SW 1271 (cell line): ENCODE measurements at places on chromosomes 7 and 10.
A peak's percentile ranks its signal among the peaks of the same experiment; 100 is the strongest.

- DNase-seq, result no peak
These were observed 31.6 kb upstream of the PRSS37 start for GRCh38 chr7:141872931-141873330.

GRCh38 chr10:126062131-126063032 lies 166.0 kb downstream of the FANK1 start:
- DNase-seq, result peak; percentile 6

DNA sequence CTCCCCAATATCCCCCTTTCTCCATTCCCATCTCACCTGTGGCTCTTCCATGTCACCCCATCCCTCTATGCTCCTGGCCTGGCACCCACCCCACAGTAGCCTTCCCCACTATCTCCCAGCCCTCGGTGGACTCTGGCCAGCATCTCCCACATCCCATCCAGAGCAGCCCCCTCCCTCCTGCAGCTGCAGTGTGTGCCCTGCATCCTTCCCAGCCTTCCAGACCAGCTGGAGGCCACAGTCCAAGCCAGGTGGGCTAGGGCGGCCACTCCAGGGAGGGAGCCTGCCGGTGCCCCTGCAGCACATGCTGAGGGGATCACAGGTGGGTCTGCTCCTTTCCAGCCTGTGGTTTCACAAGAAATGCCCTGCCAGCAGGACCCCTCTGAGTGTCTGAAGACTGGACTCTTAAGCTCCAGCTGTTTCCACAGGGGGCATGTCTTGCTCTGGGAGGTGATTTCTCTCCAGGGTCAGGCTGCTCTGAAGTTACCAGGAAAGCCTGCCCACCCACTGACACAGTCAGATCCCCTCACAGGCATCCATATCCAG lies 90.9 kb upstream of the PPIF start:
- no peak for DNase-seq

DNA sequence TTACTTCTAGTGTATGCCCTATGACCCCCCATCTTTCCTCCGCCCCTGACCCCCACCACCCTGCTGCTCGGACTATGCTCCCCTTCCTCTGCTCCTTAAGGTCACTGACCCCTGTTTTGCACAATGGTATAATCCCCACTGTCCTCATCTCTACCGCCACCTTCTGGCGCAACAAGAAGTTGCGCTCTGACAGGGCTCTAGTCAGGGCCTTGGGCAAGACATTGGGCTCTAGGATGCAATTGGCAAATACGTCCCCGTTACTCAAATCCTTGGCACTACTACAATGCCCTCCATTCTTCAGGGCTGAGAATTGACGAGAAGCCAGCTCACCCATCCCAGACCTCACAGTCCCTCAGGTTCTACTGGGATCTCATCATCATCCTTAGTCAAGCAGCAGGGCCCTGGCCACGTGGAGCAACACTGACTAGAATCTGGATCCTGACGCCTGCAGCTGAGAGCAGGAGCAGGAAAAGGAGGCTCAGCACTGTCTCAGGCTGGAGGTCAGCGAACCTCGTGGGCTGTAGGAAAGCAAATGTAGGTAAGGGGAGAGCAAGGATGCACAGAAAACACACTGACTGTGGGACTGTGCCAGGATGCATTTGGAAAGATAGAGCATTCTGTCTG lies 10.6 kb downstream of the LRIT2 start:
- DNase-seq, result no peak

DNA sequence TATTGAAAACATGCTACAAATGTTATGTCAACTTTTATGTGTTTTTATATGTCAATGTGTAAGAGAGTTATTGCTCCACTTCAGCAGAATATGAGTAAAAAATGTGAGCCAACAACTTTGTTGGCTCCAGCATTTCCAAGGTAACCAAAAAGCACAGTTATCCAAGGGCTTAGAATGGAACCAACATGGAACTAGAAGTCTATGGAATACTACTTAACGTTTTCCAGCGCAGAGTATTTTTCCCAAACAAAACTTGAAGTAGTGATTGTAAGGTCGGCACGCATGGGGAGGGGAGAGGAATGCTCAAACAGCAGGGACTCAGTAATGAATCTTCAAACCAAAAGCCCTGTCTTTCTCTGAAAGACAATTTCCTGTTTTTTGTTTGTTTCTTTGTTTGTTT lies 45.0 kb upstream of the TSPAN13 start:
- DNase-seq, result no peak

DNA sequence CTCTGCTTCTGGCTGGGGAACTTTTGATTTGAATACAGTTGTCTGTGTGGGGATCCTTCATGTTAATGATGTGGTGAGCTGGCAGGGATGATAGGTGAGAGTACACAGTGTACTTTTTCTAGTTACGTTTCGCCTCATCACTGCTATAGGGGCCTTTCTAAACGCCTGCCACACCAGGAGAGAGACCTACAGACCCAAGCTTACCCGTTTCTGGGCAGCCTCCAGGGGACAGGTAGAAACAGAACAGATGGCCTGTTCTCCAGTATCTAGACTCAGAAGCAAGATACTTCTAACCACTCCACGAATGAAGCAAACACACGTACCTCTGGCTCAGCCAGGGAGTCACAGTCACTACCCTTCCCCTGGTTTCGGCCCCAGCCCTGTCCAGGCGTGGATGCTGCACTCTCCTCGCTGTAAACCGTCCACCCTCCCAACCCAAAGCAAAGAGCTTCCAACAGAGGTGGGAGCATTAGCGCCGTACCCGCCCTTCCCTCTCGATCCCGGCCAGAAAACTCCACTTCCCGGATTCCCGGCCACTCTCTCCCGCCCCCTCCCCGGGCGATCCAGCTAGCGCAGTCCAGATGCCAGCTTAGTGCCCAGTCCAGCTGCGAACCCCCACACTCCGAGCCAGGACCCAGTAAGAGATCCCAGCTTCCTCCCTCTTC lies 1.2 kb downstream of the CCDC6 start:
- DNase-seq, result no peak

DNA sequence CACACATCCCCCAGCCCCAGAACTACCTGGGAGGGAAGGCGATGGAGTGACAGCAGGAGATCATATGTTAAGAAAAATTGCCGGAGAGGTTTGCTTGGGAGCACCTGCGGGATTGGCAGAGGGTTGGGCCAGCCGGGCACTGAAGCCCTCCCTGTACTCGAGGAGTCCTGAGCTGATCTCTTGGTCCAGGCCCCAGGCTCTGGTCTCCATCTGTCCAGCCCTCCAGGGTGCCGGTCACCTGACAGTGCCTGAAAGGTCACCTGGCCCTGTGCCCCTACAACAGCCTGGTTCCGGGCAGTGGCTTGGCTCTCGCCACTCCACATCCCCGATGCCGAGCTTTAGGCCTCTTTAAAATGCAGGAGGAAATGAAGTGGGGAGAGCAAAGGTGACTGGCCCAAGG lies 47.3 kb upstream of the PCBD1 start:
- no peak for DNase-seq

DNA sequence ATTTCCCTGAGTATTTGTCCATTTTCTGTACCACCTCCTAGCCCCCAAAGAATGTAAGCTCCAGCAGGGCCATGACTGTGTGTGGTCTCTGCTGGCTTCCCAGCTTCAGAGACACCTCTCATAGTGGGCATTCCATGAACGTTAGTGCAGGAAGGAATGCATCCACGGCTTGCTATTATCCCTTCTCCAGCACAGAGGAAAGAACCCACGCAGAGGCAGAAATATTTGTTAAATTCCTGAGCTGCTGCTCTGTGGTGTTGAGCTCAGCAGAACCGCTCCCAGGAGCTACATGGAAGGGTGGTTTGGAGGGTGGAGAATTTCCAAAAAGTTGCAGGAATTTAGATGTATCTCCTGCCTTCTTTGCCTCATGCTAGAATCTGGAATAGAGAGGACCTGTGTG lies 275.2 kb downstream of the POU6F2 start:
- no peak for DNase-seq

DNA sequence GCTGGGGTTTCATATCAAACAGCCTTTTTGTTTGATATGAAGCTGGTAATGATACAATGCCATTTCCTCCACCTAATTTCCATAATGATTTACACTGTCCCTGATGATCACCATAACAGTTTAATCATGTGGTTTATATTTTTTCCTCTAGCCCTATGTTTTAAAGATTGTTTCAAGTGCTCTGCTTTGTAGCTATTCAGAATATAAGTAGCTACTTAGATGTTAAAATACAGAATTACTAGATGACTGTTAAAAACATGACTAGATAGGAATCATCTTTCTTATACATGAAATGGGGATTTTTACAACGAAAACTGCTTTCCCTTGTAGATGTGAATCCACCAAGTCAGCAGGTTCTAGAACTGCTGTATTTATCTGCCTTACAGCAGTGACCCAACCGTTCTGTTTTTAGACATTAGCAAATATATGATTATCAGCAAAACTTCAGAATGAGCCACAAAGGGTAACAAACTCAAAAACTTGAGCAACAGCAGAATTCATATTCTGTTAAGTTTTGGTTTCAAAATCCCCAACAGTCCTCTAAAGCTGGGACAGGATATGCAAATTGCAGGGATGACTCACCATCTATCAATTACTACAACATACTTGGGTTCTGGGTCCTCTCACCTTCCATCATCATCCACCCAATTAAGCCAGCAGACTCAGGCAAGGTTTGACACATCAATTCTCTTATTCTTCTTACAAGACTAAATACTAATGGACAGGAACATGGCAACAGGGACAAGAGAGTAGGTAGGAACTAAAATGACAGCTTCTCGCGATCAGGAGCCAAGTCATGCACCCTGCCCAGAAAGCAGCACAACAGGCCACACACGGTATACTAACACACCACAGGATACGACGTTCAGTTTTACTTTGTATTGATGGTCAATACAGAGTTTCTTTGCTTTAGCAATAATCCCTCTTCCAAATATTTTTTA lies 83.9 kb downstream of the PIP4K2A start:
- no peak for DNase-seq
